ENCODE measurements at places on chromosomes 16 and 17.

DNA sequence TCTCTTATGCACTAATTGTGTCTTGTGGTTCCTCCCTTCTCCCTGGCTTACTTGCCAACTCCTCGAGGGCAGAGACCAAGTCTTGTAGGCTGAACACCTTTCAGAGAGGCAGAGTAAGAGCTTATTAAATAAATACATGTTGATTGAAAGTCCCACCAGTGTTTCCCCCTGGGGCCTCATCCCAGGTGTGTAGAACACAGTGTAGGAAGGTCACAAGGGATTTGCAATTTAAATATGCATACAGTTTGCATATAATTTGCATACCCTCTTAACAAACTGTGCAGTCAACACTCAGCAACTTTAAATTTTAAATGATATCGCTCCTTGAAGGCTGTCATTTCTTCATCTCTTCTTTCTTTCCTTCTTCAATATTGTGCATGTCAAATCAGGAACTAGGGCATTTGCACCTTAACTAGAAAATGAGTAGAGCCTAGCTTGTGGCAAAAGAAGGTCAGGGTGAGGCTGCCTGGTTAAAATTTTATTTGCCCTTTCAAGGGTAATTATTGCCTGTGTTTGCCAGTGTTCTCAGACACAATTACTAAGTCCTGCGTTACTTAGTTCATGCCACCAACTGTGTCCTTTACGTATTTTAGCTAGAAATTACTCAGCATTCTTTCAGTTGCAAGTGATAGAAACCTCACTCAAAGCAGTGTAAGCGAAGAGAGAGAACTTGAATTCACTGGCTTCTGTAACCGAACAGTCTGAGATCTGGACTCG, 465.7 kb downstream of the HAPSTR1 start:
- DNase-seq = no peak

- DNase-seq = peak; percentile 68
Measured at GRCh38 chr16:81752225-81752875, 26.7 kb upstream of the PLCG2 start.

DNA sequence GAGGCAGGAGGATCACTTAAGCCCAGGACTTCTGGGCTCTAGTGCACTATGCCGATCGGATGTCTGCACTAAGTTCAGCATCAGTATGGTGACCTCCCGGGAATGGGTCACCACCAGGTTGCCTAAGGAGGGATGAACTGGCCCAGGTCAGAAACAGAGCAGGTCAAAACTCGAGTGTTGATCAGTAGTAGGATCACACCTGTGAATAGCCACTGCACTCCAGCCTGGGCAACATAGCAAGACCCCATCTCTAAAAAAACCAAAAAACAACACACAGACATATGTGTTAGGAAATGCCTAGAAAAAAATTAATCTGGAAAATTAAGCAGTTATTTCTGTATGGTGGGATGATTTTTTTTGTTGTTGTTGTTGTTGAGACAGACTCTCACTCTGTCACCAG, 127.0 kb downstream of the RAB11FIP4 start:
- no peak for DNase-seq

DNA sequence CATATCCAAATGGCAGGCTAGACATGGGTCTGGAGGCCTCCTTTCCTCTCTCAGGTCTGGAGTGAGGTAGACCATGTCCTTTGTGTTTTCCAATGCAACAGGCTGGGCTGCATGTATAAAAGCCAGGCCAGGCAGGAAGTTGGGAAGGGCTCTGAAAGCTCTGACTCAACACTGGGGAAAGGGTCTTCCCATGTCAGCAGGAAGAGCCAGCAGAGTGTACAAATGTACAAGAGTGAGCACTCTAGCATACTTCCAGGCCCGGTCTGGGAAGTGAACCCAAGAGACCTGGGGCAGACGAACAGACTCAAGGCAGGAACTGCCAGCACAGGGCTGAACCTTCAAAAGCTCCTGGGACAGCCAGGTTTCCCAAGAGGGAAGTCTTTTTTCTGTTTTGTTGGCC, 7.0 kb downstream of the ATPAF2 start:
- DNase-seq = no peak

GRCh38 chr16:50505115-50505514, 43.1 kb upstream of the NKD1 start:
- no peak for DNase-seq

All from germinal center (tissue), 1 donor.